ENCODE measurements at places on chromosomes 1 and 21.

- DNase-seq, result no peak
These were observed 27.0 kb downstream of the DPYD start for GRCh38 chr1:97893844-97894243.

DNA sequence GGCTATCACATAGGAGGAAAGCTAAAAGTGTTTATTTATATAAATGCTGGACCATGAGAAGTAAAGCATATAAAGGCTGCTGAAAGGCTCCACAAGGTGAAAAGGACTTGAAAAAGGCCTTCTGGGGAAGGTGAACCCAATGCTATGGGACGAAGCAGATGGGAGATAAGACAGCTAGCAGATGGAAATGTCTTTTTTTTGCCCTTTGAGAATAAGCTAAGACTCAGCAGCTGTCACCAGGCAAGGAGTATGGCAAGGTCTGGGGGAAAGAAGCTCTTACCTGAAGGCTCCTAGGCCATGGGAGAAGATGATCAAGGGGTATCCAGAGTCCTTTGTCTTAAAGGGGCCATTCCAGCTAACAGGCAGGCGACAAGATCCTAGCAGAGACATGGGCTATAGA, 9.9 kb downstream of the PAFAH2 start:
- DNase-seq, result no peak

DNA sequence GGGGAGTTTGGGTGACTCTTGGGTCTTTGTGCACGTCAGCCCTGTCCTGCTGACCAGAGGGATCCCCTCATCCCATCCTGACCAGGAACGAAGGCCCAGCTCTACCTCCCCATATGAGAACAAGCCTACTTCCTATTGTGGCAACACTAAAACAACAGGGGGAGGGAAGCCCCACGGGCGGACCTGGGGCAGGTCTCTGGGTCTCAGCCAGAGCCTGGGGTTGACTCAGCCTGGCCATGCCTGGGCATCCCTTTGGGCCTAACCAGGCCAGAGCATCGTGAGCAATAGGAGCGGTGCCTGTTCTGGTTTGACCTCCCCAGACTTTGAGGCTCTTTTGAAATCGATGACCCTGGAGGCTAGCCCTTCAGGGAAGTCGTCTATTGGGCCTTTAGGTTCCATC, 16.8 kb downstream of the RPS6KA1 start:
- no peak for DNase-seq

DNA sequence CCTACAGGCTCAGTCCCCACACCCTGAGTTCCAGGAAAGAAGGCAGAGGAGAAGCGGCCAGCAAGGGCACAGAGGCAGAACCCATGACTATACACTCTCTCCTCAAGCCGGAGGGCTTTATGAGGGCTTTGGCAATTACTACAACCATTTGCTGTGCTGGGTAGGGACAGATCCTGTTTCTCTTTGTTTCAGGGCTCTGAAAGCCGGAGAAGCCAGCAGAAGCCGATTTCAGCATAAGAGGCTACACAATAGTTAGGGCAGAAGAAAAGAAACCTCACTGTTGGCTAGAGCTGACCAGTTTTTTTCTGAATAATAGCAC, 13.9 kb downstream of the GPR3 start:
- no peak for DNase-seq

- no peak for DNase-seq
These were observed 1.5 kb downstream of the EIF3I start for GRCh38 chr1:32223683-32224082.

DNA sequence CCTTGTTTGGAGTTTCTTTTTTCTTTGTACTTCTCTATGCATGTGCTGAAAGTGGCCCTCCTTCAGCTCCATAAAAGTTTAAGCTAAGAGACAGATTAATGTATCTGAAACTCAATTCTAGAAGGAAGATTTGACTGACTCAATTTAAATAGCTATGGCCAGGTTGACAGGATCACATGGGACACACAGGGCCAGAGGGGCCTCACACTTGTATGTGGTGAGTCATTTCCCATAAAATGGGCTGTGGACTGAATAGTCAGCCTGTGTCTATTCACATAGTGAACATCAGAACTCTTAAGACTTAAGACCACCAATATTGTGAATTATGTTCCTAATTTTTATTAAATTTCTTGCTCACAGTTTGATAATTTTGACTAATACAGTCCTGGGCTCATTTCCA, 45.7 kb upstream of the DEPDC1 start:
- DNase-seq, result no peak

DNA sequence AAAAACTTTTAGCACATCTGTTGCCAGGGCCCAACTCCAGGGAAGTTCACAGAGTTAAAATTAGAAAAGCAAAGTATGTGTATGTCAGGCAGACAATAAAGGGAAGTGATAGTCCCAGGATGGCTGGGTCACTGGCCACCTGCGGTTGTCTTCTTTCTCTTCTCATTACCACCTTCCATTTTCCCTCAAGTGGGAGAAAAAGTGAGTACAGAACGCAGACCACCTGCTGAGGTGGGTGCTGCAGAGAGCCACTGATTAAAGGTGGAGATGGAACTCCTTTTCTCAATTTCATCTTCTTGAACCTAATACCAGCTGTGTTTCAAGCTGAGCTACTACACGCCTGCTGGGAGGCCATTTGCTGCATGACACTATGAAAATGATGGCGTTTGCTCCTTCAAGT, 88.8 kb upstream of the PDE4B start:
- DNase-seq, result no peak

Data from stimulated activated CD8-positive, alpha-beta memory T cell treated with anti-CD3 and anti-CD28 coated beads, Interleukin-12 subunit alpha, Interleukin-12 subunit beta, amount 100 ng/mL, for 4 hours (primary cell).